ENCODE measurements at places on chromosomes 5 and 9. TPM values are rescaled to one million over a fixed set of nuclear protein-coding genes. Genes with fewer than 3 reads are reported as not detected.

Gene PCAT7
- not detected for total RNA-seq

Gene NOP16
- 25.0 TPM for total RNA-seq

Gene GGTA1
- under 0.01 TPM for total RNA-seq

Gene PLEKHG4B
- not detected for total RNA-seq

Gene SLC6A3
- not detected for total RNA-seq

Gene SPATA31D4
- not detected for total RNA-seq

Gene PDE8B
- total RNA-seq, result under 0.01 TPM

Gene PGM5
- not detected for total RNA-seq

Gene CATSPER3
- total RNA-seq, result 0.21 TPM

Gene FOXD4L6
- total RNA-seq, result under 0.01 TPM

Gene PCDHGB5
- 14.0 TPM for total RNA-seq

Gene P4HA2
- 119 TPM for total RNA-seq

Data from nasal cavity respiratory epithelium epithelial cell of viscerocranial mucosa (primary cell).